ENCODE measurements at places on chromosomes 3 and 15. TPM values are rescaled to one million over a fixed set of nuclear protein-coding genes. Genes with fewer than 3 reads are reported as not detected.

The TUSC7 gene
- not detected for polyA plus RNA-seq

GRCh38 chr15:96418146-96418545 lies 87.6 kb downstream of the NR2F2 start:
- no peak for DNase-seq

DNA sequence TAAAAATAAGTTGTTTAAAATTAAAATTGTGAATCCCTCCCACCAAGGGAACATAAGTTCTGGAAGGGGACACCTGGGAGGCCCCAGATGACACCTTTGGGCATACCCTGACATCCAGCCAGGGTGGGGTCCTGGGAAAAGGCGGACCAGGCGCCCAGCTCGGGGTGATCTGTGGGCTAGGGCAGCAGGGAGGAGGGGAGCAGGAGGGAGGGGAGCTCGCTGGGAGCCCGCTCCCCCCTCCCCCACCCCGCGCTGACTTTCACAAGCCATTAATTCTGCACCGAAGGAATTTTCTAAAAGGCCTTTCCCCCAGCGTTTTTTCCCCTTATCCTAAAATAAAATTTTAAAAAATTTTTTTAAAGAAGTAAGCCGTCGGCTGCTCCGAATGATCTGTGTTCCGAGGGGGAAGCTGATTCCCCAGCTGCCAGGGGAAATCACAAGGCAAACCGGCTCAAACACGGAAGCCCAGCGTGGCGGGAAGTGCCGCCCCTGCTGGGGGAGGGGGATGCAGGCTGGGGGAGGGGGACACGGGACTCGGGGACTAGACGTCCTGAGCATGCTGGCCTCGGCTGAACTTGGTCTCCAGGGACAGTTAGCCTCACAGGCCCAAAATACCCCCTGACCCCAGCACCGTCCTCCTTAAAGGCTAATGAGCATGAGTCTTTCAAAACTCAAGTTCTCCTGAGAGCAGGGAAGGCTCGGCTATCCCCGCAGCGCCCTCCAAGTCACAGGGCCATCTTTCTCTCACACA lies 13.9 kb downstream of the PLXND1 start:
- DNase-seq: peak; percentile 70

- no peak for DNase-seq
Measured at GRCh38 chr15:72086010-72086697, 31.8 kb downstream of the MYO9A start.

The AMT gene
- 9.2 TPM for polyA plus RNA-seq

GRCh38 chr3:150447631-150448465 lies 39.8 kb downstream of the TSC22D2 start:
- DNase-seq: no peak

The GNAT1 gene
- 0.37 TPM for polyA plus RNA-seq

GRCh38 chr3:4904811-4905695 lies 74.2 kb upstream of the BHLHE40 start:
- no peak for DNase-seq

DNA sequence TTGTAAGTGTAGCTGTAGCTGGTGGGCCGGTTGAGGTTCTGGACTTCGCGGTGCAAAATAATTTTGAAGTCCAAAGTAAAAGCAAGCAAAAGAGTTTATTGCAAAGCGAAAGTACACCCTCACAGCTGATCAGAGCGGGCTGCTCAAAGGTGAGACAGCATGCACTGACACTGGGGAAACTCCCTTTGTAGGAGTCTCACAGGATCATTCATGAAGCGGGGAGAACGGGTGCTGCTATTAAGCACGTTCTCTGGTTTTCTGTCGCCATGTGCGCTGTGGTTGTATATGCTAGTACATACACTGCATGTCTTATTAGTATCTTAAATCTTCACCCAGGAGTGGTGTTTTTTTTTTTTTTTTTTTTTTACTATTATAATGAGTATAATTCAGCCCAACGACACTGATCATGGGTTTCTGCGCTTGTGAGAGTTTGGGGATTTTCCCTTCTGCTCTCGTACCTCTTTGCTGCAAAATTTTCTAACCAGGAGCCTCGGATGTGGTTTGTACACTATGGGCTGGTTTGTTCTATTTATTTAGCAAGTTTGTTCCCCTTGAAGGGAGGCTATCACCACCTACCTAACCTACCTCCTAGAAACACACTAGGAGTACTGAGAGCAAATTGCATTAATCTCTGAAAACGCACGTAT lies 1.4 kb upstream of the AP4E1 start:
- DNase-seq: no peak

DNA sequence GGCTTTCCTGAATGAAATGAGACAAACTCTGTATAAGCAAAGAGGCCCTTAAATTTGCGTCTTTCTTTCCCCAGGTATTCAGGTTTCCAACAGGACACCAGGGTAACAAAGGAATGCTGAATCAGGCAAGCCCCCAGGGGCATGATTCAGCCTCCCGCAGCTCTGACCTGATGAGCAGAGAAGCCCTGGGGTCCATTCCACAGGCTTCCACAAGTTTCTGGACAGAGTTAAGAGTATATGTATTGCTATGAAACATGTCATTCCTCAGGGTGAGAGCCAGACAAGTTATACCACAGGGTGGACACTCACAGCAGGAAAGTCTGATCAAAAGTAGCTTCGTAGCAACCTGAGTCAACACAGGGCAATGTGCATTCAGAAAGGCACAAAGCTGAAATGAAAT lies 68.1 kb upstream of the CTNNB1 start:
- no peak for DNase-seq

GRCh38 chr3:20254268-20255117 lies 68.5 kb upstream of the SGO1 start:
- DNase-seq: no peak

The DUOXA1 gene
- 0.28 TPM for polyA plus RNA-seq

DNA sequence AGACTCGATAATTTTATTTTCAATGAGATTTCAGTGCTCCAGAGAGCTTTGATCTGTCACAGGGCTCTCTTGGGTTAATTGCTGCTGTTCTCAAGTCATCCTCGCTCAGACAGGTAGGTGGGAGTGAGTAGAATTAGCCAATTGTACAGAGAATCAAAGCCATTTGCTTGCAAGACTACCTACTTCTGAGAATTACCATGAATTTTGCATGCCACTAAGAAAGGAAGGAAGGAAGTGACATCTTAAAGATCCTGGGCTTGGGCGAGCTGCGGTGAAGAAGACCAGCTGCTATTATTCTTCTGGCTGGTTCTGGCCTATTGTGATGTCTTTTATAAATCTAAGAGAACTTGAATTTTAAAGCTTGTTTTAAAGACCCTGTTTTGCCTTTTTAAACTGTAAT lies 154.1 kb upstream of the LPP start:
- no peak for DNase-seq

- DNase-seq: no peak
Measured at GRCh38 chr3:128089135-128089534, 34.5 kb downstream of the RUVBL1 start.

- DNase-seq: peak; percentile 25
Measured at GRCh38 chr3:171658841-171659240, 151.4 kb downstream of the PLD1 start.

- no peak for DNase-seq
Measured at GRCh38 chr3:196193133-196193735, 18.0 kb downstream of the ZDHHC19 start.

- no peak for DNase-seq
Measured at GRCh38 chr3:42209917-42210316, 56.1 kb downstream of the CCK start.

DNA sequence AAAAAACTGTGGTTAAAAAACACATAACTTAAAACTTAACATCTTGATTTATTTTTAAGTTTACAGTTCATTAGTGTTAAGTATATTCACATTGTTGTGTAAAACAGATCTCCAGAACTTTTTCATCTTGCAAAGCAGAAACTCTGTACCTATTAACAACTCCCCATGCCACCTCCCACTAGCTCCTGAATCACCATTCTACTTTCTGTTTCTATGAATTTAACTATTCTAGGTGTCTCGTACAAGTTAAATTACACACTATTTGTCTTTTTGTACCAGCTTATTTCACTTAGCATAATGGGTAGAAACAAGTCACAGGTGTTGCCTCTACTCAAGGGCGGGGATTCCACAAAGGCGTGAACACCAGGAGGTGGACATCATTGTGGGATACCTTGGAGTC lies 43.2 kb downstream of the CRTC3 start:
- no peak for DNase-seq

GRCh38 chr3:174202116-174202515 lies 657.0 kb upstream of the NAALADL2 start:
- no peak for DNase-seq

- DNase-seq: no peak
Measured at GRCh38 chr3:157271283-157271882, 111.4 kb upstream of the CCNL1 start.

GRCh38 chr15:99568625-99569352 lies 3.0 kb downstream of the MEF2A start:
- no peak for DNase-seq

DNA sequence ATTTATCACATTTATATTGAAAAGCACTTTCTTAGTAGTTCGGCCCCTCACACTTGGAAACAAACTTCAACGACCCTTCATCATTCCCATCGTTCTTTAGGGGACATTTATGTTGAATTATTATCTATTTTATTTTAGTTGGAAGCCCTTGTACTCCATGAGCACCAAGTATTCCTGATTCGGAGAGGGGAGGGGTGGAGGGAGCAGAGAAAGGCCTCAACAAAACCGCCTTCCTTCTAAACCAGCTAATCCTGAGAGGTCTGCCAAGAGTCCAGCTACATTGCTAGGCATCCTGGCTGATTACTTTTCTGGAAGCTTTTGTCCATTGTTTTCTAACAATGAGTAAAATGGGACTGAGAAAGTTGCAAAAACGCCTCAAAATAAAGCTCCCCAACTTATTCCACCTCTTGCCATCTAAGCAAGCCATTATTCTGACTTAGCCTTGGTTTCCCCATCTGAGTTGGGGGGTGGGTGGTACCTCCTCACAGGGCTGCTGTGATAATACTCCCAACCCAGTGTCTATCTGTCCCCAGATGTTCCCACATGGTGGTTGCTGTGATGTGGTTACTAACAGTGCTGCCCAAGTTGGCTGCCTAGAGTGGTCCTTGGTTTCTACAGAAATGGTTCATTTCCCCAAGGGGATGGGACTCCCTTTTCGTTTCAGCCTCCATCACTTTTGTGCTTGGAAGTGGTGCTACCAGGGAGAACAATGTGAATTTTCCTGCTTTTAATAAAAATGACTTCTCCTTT lies 1.2 kb upstream of the TMEM158 start:
- no peak for DNase-seq

- peak; percentile 59 for DNase-seq
Measured at GRCh38 chr3:85576091-85576690, 617.4 kb downstream of the CADM2 start.

GRCh38 chr15:100733101-100733842 lies 130.9 kb downstream of the ASB7 start:
- DNase-seq: peak; percentile 29

GRCh38 chr15:42604894-42605744 lies 29.7 kb downstream of the STARD9 start:
- peak; percentile 76 for DNase-seq

GRCh38 chr3:143979813-143980212 lies 8.2 kb downstream of the DIPK2A start:
- DNase-seq: no peak

DNA sequence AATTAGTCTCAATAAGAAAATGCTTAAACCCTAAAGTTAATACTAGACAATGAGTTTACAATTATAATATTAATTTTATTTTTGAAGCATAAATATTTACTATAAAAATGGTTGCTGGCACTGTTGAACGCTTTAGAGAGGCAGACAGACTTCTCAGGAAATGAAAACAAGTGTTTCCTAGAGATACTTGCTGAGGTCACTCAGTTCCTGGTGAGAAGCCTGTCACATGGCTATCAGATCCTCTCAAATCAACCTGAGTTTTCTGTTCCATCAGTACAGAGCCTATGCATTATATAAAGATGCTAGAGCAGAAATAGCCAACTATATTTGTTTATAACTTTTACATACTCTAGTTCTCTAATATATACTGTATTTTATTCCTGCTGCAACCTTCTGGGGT lies 109.2 kb downstream of the MYO5A start:
- no peak for DNase-seq

The GOLGA8S gene
- polyA plus RNA-seq: 0.79 TPM

DNA sequence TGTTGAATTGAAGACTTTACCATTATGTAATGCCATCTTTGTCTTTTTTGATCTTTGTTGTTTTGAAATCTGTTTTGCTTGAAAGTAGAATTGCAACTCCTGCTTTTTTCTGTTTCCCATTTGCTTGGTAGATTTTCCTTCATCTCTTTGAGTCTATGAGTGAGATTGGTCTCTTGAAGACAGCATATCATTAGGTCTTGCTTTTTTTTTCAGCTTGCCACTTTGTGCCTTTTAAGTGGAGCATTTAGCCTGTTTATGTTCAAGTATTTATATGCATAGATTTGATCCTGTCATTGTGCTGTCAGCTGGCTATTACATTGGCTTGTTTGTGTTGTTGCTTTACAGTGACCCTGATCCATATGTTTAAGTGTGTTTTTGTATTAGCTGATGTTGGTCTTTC lies 131.8 kb downstream of the ZIC1 start:
- DNase-seq: no peak

DNA sequence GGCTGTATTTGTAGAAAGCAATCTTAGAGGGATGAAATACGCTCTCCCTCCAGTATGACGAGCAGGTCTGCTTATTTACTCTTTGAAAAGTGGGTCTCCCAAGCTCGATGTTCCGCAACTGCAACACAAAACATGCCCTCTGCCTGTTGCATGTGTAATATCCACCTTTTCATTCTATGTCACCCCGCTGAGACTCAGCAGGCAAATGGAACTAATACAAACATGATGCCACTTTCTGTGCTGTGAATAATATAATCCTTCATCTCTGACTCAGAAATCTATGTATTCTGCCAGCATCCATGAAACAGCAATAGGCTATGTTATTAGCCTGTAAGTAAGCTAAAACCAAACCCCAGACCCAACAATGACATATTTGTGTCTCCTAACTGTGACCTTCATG lies 200.8 kb upstream of the TMCO5A start:
- DNase-seq: no peak

- no peak for DNase-seq
Measured at GRCh38 chr3:51798411-51798963, 19.4 kb upstream of the IQCF6 start.

The CHRNA5 gene
- polyA plus RNA-seq: 1.3 TPM

The BUB1B gene
- 7.8 TPM for polyA plus RNA-seq

Data from hindlimb muscle (tissue), 1 donor.